ENCODE measurements at places on chromosomes 6 and 20.
A peak's percentile ranks its signal among the peaks of the same experiment; 100 is the strongest.

DNA sequence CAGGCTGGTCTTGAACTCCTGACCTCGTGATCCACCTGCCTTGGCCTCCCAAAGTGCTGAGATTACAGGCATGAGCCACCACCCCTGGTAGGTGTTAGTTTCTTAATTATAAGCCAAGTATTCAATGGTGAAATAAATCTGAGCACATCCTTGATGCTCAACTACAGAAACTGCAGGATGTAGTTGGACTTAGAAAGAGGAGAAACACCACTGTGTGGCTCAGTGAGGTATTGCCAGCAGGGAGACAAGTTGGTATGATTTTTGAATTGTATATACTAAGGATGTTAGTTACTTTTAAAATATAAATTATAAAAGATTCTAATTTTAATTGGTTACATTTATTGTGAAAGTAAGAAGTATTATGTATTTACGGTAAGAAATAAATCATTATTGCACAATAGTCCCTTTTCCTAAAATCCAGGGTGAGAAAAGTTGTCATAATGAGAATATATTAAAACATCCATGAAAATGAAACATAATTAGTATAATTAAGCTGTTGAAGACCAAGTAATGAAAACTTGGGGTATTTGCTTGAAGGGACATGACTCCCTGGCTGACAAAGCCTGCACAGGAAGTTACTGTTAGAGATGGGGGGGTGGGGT lies 17.6 kb downstream of the SLC18B1 start:
- peak; percentile 21 for DNase-seq

GRCh38 chr6:89118931-89119330 lies 1.1 kb upstream of the SRSF12 start:
- DNase-seq: no peak

DNA sequence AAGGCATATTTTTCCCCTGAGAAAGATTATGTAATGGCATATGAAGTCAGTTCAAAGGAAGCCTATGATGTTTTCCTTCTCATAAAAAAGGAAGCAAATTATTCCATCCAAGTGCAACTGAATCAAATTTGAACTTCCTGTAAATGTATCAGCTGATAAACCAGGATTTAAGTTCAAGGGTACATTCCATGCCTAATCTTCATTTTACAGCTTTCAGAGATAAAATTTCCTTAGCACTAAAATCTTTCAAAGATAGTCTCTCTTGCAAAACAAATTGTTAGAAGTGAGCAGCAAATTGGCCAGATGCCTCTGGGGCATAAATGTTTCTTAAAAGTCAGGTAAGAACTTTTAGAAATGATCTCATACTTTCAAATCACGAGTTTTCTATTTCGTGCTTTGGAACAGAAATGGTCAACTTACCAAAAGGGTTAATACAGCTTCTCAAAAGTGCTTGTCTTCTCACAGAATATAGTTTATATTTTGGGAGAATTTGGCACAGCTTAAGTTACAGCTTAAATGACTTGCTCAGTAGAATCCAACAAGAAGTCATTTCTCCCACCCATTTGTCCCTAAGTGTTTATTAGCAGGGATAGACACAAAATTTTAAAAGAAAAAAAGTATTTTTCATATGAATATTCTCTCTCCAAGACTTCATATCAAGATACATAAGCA lies 2.7 kb upstream of the TCF21 start:
- DNase-seq: no peak

GRCh38 chr6:138500045-138500665 lies 861 bp upstream of the NHSL1 start:
- no peak for DNase-seq

- no peak for DNase-seq
Measured at GRCh38 chr20:23240519-23240918, 110.1 kb upstream of the NXT1 start.

GRCh38 chr6:130547723-130548122 lies 181.9 kb downstream of the TMEM200A start:
- DNase-seq: no peak

- no peak for DNase-seq
Measured at GRCh38 chr6:90425161-90425641, 128.6 kb upstream of the BACH2 start.

- no peak for DNase-seq
Measured at GRCh38 chr6:38179300-38179699, 359.8 kb downstream of the ZFAND3 start.

Data from MCF 10A (cell line).